EL (cell line): ENCODE measurements at places on chromosomes 2 and 18.
A peak's percentile ranks its signal among the peaks of the same experiment; 100 is the strongest.

GRCh38 chr2:106759966-106760365 is 126.0 kb downstream of the ST6GAL2 start:
- no peak for DNase-seq

- DNase-seq, result no peak
Observed at GRCh38 chr2:60424233-60424632, 129.2 kb downstream of the BCL11A start.

GRCh38 chr2:170689481-170689880 is 25.7 kb upstream of the SP5 start:
- no peak for DNase-seq

DNA sequence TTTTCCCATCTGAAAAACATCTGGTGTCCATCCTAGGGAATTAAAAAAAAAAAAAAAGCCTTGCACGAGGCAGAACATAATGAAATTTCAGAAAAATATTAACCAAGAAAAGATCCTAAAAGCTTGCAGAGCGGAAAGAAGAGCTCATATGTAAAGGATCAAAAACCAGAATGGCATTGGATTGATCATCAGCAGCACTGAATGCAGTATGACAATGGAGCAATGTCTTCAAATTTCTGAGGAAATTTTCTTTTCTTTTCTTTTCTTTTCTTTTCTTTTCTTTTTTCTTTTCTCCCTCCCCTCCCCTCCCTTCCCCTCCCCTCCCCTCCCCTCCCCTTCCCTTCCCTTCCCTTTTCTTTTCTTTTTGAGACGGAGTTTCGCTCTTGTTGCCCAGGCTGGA is 21.3 kb upstream of the FAM117B start:
- no peak for DNase-seq

DNA sequence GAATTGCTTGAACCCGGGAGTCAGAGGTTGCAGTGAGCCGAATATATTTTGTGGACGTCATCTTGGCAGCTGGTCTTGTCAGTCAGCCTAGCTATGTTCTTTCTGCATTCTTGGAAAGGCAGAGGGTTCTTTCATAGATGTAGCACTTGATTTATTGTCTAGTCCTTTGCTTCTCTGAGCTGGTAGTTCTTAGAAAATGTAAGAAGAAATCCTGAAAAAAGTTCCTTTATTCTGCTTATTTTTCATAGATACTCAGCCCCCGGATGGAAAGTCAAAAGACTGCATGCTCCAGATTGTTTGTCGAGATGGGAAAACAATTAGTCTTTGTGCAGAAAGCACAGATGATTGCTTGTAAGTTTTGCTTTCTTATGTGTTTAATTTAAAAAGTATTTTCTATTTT is 21.3 kb downstream of the PLEKHB2 start:
- no peak for DNase-seq

- no peak for DNase-seq
Observed at GRCh38 chr2:231228223-231228622, 29.8 kb downstream of the ARMC9 start.

DNA sequence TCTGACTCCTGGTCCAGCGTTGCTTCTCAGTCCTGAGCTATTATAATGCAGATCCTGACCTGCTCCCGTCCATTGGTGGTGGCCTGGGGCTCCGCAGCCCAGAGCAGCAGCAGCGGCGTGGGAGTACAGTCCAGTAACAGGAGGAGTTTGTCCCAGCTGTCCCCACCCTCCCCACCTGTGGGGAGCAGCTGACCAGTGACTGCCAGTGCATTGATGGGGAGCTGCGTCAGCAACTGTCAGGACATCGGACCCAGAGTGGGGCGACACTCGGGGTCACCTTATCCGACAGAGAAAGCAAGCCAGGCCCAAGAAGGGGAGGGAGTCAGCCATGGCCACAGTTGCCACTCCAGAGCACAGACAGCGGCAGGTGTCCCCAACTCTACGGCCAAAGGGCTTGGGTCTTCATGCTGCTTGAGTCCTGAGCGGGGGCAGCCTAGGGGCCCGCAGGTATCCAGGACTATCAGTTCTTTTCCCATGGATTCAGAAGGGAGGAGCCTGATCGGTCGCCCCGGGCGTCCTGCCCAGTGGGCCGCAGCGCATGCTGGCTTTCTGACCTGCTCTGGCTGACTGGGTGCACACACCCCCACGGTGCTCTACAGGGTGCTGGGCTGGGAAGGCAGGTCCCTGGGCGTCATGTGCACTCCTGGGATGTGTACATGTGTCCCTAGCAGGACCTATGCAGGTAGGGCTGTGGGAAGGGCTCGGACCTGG is 29.7 kb downstream of the DNMT3A start:
- no peak for DNase-seq

DNA sequence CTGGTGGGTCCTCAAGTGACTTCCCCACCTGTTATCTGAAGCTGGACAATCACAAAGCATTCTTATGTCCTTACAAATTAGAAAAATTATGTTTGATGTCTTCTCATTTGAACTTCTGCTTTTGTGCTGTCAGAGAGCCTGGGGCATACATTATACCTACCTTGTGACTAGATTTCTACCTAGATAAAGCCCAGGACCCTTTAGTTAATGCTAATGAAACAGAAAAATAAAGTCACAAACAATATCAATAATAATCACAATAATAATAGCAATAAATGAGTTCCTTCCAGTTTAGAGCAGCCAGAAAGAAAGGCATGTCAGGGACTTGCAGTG is 456.4 kb downstream of the SETBP1 start:
- no peak for DNase-seq

- DNase-seq, result no peak
Observed at GRCh38 chr2:208984376-208985090, 439.3 kb upstream of the MAP2 start.

DNA sequence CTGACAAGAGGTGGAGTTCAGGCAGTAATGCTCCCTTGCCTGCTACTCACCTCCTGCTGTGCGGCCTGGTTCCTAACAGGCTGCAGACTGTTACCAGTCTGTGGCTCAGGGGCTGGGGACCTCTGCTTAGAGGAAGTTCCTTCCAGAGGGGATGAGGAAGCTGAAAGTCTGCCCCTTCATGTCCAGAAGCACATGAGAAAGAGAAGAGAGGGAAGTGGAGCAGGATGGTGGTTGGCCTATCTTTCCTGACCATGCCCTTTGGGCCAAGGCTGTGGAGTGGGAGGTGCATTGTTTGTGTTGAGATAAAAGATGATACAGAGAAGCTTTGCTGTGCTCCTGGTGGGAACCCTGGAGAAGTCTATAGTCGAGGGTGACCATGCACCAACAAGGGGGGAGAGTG is 112.5 kb downstream of the LPIN1 start:
- no peak for DNase-seq

- DNase-seq, result no peak
Observed at GRCh38 chr18:40939656-40940515, 1015.1 kb upstream of the PIK3C3 start.

DNA sequence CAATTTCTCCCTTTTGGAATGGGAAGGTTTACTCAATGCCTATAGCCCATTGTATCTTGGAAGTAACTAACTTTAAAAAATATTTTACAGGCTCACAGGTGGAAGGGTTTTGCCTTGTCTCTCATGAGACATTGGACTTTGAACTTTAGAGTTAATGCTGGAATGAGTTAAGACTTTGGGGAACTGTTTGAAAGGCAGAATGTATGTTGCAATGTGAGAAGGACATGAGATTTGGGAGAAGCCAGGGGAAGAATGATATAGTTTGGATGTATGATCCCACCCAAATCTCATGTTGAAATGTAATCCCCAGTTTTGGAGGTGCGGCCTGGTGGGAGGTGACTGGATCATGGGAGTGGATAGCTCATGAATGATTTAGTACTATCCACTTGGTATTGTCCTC is 17.5 kb upstream of the TBC1D8 start:
- DNase-seq, result no peak

DNA sequence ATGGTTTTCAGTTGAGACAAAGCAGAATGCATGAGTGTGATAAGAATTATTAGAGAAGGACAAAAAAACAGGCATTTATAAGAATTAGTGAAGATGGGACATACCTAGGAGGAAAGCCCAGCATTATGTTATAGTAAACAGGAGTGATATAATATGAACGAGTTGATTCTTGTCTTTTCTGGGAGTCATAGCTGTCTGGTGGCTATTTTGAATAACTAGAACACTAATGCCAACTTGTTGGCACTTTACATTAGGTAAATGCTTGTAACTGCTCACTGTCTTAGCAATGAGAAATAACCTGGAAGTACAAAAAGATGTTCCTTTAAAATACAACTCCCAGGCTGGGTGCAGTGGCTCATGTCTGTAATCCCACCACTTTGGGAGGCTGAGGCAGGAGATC is 540.8 kb upstream of the SPHKAP start:
- DNase-seq, result no peak

GRCh38 chr2:100451092-100451491 is 19.2 kb upstream of the NMS start:
- no peak for DNase-seq

DNA sequence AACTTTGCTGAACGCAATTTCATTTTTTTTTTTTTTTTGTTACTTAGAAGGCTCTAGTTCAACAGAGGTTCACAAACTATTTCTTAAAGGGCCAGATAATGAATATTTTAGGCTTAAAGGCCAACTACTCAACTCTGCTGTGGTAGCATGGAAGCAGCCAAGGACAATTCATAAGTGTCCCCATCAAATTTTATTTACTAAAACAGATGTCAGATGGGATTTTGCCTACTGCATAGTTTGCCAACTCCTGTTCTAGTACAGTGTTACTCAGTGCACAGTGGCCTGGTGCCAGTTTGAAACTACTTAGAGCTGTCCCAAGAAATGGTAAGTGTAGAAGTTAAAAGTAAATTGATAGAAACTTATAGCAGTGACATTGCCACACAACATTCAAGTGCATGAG is 949.4 kb upstream of the FANCL start:
- no peak for DNase-seq

GRCh38 chr2:68907232-68907919 is 36.2 kb upstream of the BMP10 start:
- DNase-seq, result no peak

- peak; percentile 82 for DNase-seq
Observed at GRCh38 chr2:217106650-217107014, 246.8 kb upstream of the TNP1 start.

DNA sequence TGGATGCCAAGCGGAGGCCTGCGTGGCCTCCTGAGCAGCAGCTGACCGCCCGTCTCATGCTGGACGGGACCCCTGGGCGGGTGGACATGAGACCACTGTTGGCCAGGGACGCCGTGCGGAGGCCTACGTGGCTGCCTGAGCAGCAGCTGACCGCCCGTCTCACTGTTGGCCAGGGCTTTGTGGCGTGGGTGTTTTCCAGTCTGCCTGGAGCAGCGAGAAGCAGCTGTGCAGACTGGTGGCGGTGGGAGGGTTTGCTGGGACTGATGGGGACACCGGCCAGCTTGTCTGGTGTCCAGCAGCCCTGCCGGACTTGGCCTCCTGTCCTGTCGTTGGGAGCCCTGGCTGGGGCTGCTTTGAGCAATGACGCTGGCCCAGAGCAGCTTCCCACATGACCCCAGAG is 5.8 kb upstream of the D2HGDH start:
- DNase-seq, result no peak

DNA sequence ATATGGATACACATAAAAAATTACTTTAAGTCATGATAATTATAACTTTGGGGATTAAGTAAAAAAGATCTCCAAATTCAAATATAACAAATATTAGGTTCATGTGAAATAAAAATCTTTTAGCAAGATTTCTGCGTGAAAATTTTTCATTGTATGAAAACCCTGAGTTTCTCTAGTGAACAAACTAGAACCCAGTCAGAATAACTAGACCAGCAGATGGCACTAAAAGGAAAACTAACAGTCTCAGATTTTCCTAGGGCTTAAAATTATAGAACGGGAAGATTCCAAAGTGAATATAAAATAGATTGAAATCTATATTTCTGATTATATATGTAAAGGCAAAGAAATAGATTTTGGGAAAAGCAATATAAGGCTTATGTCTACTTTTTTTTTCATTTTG is 43.3 kb downstream of the TMEM200C start:
- DNase-seq, result no peak

DNA sequence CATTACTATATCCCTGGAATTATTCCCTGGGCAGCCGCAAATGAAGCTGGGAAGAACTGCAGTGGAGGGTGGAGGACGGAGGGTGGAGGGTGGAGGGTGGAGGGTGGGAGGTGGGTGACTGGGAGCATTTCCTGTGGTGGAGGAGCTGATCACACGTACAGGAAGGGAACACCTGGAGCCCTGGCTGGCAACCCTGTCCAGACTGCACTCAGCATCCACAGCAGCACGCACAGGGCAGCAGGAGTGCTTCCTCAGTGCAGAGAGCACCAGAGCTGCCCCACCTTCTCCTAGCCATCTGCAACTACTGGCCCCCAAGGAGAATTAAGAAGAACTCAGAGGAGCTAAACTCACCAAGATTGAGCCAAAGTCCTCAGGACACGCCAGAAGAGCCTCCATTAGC is 249.9 kb downstream of the EIPR1 start:
- no peak for DNase-seq

DNA sequence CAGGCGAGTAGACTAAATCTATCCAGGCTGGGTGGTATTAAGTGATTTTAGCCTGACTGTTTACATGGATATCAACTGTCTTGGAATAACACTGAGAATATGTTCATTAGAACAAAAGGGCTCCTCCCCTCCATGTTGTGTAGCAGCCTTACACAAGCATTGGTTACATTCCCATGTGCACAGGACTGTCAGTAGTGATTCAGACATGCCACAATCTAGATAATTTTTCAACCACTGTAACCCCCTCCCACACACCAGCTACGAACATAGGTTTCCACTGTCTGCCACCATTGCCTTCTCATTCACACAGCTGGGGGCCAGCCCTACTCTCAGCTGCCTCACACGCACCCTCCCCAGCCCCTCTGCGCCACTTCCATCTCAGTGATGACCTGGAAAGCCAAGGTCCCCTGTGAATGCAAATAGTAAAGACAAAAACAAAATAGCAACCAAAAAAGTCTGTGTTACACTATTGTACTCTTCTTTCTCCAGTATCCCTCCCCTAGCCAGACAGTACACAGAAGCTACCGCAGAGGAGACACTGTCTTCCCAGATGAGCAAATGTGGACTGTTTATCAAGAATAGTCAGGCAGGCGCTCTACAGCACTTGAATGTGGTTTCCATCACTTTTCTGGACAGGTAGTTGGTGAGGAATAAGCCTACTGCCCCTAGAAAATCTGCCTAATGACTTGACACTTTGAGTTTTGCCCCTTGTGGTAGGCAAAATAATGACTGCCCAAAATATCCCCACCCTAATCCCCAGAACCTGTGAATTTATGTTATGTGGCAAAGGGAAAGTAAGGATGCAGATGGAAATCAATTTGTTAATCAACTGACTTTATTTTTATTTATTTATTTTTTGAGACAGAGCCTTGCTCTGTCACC is 27.9 kb upstream of the TYMS start:
- no peak for DNase-seq

- no peak for DNase-seq
Observed at GRCh38 chr2:102010902-102011301, 19.1 kb downstream of the IL1R2 start.

GRCh38 chr2:64655018-64655664 is 1.4 kb upstream of the SERTAD2 start:
- peak; percentile 45 for DNase-seq

GRCh38 chr2:174169372-174169771 is 79.0 kb downstream of the OLA1 start:
- DNase-seq, result no peak
